ENCODE measurements at places on chromosomes 1 and 21. TPM values are rescaled to one million over a fixed set of nuclear protein-coding genes. Genes with fewer than 3 reads are reported as not detected.

GRCh38 chr1:30788580-30789387 lies 31.2 kb upstream of the LAPTM5 start:
- no peak for DNase-seq

DNA sequence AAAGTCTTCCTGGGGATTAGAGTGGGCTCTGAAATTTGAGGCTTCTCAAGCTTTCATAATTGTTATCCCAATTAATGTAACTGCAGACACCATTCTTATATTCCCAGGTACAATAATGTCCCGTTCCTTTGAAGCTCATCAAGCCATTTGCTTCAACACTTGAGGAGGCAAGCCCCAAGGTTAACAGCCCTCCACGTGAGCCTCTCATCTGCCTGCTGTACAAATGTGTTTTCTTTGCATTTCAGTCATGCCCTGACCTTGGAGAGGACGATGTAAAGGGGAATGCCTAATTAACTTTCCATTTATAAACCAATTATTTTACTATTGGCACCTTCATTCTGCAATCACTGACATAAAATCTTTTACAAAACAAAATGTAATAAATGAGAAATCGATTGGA lies 106.3 kb downstream of the SETD4 start:
- no peak for DNase-seq

GRCh38 chr21:42654179-42654912 lies 925 bp downstream of the PDE9A start:
- no peak for DNase-seq

GRCh38 chr1:45198185-45198584 lies 8.2 kb downstream of the ZSWIM5 start:
- no peak for DNase-seq

DNA sequence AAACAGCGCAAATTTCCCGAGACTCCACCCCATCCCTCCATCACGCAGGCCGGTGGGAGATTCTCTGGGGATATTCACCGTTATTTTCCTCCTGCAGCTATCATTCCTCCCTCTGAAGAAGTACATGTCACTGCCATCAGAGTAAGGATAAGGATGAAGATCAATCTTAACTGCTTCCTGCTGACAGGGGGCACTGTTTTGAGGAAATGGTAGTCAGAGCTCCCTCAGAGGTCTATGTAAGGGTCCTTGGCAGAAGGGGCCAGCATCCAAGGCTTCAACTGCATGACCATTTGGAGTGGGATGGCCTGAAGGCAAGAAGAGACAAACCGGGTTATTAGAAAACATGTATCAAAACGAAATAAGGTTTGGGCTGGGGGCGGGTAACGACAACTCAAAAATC lies 111.5 kb downstream of the KCNK1 start:
- no peak for DNase-seq

DNA sequence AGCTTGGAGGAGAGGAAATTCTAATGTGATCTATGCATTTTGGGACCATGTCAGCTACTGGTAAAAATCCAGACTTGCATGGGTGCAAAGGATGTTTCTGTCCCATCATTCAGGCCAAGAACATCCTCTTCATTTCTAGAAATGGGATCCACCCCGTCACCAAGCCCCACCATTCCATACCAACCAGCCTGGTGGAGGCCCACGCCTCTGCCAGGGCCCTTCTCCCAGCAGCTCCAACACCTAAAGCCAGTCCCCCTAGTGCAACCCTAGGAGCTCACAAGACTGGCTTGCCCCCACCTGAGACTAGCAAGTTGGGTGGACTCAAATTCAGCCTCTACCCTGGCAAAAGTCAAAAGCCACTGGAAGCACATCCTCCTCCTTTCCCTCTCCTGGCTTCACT lies 1.9 kb downstream of the ARHGEF11 start:
- no peak for DNase-seq

DNA sequence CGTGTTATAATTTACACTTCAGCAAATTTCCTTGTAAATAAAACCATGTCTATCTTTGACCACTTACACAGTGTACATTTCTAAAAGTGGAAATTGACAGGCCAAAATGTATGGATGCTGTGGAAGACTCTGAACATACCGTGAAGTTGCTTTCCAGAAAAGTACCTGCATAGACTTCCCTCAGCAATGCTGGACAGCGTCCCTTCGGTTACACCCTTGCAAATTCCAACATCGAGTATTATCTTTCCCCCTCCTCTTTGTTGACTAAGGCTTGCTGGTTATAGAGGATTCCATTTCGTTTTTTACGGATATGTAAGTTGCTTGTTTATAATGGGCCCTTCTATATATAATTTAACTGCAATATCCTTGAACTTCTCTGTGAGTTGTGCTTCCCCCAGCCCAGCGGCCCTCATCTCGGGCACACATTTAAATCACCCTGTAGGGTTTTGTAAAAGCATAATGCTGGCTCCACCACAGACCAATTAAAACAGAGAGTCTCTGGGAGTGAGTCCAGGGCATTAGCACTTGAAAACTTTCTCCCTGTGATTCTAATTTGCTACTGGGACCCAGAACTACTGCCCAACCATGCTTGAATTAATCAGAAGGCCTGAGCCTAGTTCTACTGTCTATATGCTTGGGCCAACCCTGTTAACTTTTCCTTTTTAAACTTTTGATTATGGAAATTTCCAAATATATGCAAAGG lies 230.3 kb downstream of the GRIK3 start:
- DNase-seq, result no peak

DNA sequence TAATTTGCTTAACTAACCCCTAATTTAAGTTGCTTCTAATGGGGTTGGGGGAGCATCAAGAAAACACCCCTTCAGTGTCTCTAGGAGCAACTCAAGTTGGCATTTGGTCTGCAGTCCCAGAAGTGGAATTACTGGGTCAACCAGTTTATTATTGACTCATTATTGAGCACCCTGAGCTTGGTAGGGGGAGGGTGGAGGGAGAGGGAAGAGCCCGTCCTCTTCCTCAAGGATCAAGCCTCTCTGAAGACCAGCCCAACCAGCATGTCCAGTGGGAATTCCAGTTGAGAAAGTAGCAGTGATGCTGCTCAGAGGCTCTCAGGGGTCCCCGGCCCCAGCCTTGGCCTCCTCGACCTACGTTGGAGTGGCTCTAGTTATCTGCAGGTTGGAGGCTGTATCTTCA lies 2.1 kb upstream of the PLA2G2F start:
- no peak for DNase-seq

DNA sequence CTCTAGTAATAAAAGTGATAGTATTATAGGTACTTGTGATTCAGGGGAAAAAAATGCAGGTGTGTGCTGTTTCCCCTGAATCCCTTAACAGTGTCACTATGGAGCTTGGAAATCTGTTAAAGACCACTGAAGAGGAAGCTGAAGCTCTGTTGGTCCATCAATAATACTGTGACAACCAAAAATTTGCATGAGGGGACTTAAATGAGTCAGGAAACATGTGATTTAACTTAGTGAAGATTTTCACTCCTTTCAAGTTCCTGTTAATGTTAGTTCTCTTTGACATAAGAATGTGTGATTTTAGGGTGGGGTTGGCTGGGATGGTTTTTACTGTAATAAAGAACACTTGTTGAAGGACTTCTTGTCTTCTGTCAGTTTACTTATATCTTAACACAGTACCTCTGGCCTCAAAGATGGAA lies 32.0 kb downstream of the VANGL2 start:
- no peak for DNase-seq

DNA sequence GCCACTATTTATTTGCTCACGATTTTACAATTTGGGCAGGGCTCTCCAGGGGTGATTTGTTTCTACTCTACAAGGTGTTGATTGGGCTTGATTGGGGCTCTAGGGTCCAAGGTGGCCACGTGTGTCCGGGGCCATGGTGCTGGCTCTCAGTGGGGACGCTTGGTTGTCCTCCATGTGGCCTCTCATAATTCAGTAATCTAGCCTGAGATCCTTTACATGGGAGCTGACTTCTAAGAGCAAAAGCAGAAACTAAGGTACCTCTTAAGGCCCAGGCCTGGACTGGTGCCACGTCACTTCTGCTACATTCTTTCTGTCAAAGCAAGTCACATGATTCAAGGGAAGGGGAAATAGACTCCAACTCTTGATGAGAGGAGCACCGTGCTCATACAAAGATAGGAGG lies 8.1 kb upstream of the PSRC1 start:
- DNase-seq, result no peak

- no peak for DNase-seq
Observed at GRCh38 chr1:31467005-31467674, 54.1 kb downstream of the SERINC2 start.

- no peak for DNase-seq
Observed at GRCh38 chr1:24452922-24453485, 37.4 kb downstream of the NIPAL3 start.

DNA sequence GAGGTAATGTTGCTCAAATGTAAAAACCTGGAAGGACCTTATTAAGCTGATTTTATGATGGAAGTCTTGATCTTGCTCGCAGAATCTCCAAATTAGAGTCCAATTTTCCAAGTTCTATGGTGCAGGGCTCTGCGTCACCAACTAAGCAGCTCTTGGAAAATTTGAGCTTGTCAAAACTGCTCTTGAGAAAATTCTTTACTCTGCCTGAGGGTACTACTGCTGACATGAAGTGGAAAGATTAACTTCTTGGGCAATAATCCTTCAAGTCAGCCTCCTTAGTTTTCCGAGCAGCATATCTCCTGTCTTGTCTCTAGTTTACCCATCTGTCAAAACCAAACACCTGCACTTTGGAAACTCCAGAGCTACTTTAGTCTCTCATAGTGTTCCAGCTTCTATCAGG lies 293.7 kb downstream of the KCTD3 start:
- DNase-seq, result no peak

- DNase-seq, result no peak
Observed at GRCh38 chr1:109618661-109619575, 498 bp downstream of the GNAT2 start.

DNA sequence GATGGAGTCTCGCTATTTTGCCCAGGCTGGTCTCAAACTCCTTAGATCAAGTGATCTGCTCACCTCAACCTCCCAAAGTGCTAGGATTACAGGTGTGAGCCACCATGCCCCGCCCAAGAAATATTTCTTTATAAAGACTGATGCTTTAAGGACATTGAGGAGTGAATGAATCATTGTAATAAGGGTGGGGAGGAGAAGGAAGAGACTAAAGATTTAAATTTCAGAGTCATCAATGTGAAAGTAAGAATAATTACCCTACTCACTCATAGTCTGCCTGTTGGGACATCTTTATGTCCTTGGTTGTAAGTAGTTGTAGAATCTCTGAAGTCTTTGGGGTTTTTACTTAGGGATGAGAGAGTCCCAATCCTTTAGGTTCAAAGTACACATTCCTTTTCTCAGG lies 7.3 kb downstream of the KDM1A start:
- DNase-seq, result no peak

DNA sequence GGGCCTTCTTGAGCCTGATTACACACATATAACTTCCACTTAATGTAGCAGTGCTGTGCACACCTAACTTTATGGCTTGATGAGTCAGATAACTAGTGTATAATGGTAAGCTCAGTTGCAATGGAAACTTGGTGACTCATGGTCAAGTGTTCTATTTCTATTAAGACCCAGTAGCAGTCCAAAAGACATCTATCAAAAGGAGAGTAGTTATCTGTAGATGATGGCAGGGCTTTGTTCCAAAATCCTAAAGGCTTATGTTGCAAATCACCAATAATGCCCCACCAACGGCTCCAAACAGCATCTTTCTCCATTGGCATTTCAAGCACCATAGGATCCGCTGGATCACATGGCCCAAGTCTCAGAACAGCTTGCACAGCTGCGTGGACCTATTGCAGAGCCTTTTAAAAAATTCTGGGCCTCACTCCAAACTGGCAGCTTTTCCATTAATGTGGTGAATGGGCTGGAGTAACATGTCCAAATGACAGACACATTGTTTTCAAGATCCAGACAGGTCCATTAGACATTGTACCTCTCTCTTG lies 566.8 kb upstream of the USP24 start:
- no peak for DNase-seq

- DNase-seq, result peak; percentile 89
Observed at GRCh38 chr1:204080163-204080903, 7.4 kb downstream of the SOX13 start.

DNA sequence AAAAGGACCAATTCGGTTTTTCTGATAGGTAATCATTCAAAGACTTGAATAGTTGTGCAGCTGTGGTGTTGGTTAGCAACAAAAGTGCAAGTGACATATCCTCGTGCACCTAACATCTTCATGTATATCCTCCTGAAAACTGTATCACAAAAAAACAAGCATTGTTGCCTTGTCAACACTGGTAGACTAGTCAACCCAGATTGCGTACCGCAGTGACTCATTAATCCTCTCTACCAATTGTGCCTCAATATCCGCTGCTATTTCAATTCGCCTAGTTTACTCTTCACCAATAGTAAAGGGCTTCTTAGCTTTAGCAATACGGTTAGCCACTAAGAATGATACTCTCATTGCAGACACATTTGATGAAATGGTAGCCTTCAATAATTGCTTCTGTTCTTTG lies 3.5 kb downstream of the HHAT start:
- DNase-seq, result no peak

DNA sequence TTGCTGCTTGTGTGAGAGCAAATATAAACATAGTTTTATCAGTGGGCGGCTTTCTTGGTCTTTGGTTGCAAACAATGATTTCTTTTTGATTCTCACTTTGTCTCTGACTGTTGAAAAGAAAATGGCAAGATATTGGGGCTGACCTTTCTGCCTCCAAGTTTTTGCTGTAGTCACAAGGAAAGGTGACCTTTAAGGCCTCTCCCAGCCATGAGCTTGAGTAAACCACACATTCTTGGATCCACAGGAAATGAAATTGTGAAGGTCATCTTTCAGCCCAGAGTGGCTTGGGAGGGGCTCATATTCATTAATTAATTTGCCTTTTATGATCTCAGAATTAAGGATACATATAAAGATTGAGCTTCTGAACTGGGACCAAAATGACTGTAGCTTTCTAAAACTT lies 241.6 kb downstream of the BACH1 start:
- DNase-seq, result no peak

- DNase-seq, result no peak
Observed at GRCh38 chr21:37579356-37579755, 212.8 kb downstream of the DYRK1A start.

DNA sequence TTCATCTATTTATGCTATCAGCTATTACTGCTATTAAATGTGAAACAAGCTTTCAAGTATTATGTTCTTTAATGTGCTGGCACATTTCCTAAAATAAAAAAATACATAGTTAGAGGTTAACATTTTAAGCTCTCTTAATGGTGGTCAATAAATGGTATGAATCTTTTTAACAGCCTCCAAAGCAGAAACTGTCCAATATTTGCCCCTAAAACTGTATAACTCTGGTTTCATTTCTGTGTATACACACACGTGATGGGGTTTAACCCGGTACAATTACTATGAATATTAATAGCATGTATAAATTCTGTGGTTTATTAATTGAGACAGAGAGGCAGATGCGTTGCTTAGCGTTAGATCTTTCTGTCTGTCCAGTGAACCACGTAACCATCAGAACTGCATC lies 2.2 kb downstream of the ESRRG start:
- no peak for DNase-seq

ARTN gene
- total RNA-seq, result 0.39 TPM

IL19 gene
- total RNA-seq, result not detected

GPR153 gene
- total RNA-seq, result 32.3 TPM

MATN1 gene
- total RNA-seq, result not detected

NME7 gene
- total RNA-seq, result 10.8 TPM

VSIG8 gene
- not detected for total RNA-seq

RAB25 gene
- total RNA-seq, result not detected

CD1D gene
- total RNA-seq, result 5.1 TPM
